T-helper 17 cell (primary cell): ENCODE measurements at places on chromosomes 5 and 9.

- DNase-seq: no peak
Observed at GRCh38 chr5:149781612-149782011, 51.5 kb downstream of the PPARGC1B start.

- DNase-seq: no peak
Observed at GRCh38 chr5:104412649-104413240, 850.2 kb upstream of the NUDT12 start.

DNA sequence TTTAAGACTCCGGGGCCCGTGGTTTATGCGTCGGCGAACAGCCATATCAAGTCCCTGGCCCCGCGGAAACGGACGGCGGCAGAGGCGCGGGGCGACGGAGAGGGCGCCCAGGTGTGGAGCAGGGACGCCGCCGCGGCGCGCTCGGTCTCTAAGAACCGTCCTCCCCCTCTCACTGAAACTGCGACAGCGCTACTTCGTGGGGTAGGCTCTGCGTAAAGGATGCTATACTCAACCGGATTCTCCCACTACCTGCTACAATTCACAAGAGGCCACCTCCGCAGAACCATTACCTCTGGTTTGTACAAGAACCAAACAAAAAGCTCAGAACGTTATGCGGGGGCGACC is 404 bp downstream of the MRNIP start:
- DNase-seq: peak; percentile 36

DNA sequence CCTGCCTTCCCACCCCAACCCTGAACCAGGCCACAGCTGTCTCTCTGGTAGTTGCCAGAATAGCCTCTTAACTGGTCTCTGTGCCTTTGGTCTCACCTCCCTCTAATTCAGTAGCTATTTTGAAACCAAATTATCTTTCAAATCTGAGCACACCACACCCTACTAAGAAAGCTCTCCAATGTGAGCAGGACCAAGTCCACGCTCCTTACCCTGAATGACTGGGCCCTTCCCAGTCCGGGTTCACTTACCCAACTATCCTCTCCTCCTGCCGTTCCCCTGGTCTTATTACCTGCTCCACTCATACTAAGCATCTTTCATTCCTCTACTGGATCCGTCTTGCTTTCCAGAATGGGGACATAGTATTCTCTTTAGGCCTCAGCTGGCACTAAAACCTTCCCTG is 16.8 kb downstream of the ANKH start:
- no peak for DNase-seq

DNA sequence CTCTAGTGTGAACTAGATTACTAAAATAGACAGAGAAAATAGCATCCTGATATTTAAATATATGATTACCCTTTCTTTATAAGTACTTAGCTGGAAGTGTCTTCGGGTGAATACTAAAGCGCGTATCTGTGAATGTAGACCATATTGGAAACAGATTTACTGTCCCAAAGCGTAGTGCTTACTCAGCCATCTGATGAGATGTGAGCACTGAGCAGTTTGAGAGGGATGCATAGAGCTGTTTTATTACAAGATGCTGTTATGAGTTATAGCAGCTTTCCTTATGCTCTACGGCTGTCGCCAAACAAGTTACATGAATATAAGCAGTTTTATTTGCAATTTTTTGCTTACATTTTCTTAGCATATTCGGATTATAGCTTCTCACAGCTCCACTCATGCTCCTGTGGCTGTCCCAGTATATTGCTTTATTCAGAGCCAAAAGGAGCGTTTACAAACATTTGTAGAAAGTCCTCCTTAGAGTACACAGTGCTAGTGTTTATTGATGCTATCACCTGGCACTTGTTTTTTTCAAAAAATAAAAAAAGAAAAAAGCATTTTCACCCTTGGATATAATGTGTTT is 981.4 kb upstream of the WWC1 start:
- DNase-seq: no peak

DNA sequence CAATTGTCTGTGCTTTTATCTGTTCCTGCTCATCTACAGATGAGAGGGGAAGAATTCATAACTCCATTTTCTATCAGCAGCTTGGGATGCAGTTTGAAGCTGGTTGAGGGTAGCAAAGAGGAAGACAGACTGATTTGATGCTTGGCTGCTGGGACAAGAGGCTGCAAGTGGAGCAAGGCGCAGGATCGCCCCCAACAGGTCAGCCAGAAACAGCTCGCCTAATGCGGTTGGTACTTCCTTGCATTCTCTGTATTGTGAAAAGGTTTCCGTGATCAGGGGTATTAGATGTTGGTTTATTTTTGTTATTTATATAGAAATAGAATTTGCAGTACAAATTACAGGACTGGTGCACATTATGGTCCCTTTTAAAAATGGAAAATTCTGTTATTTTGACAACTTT is 40.6 kb downstream of the ZNF883 start:
- no peak for DNase-seq

- no peak for DNase-seq
Observed at GRCh38 chr9:35771534-35771933, 17.5 kb upstream of the MSMP start.

GRCh38 chr5:170148430-170149205 is 42.9 kb downstream of the FOXI1 start:
- no peak for DNase-seq

DNA sequence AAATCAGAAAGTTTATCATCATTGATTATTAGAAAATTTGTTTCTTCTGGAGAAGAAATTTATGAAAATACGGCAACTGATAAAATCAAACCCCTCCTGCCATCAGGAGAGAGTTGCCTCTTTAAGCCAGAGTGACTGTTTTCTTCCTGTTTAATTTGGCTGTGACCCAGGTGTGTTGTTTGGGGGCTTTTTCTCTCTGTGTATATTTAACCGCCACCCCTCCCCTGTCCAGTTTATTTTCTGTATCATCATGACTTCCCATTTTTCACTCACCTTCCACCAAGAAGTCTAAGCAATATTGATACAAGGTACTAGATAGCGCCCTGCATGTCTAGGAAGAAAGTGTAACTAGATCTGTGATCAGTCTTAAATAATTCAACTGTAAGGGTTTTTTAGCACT is 50.1 kb downstream of the FAM78A start:
- DNase-seq: no peak

GRCh38 chr5:97728920-97729319 is 545.9 kb upstream of the RIOK2 start:
- no peak for DNase-seq

DNA sequence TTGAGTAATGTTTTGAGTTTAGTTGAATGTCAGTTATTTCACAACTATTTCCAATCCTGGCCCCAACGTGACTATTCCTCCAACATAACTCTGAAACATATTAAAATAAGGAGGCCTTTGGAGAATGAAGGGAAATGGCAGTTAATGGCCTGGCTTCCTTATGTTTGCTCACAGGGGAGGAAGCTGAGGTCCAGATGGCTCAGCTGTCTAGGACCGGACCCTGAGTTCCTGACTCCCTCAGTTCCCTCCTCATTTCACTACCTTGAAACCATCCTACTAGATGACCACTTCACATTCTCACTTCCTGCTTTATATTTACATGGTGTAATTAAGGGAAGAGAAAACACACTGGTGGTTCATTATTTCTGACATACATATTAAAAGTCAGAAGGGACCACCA is 6.6 kb downstream of the OTULINL start:
- no peak for DNase-seq

DNA sequence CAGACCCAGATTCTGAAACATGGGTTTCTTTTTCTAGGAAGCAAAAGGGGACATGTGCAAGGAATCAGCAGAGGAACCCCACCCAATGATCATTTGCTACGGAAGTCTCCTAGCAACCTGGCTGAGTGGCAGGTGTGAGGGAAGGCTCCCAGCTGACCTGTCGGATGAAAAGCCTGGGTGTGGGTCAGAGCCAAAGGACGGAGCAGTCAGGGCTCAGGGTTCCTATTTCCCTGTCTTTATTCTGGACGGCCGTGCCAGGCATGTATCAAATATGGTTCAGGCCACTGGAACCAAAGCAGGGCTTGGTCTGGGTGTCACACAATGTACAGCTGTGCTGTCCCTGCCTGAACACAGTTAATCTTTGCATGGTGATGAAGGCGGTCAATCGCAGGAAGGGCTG is 20.1 kb downstream of the STK10 start:
- DNase-seq: no peak

GRCh38 chr5:16345454-16345853 is 120.1 kb downstream of the ZNF622 start:
- DNase-seq: no peak

DNA sequence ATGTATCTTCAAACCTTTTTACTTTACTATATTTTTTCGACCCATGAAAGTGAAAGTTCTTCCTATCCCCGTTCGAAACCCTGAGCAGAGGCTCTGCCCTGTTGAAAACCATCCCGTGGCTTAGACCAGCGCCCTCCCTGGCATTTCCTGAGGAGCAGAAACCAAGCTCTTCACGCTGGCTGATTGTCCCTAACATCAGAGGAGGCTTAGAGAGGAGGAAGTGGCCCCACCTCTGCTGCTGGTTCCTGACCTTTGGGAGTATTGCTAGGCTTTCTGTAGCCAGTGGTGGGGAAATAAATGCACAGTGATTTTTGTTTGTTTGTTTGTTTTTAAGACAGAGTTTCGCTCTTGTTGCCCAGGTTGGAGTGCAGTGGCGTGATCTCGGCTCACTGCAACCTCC is 4.2 kb upstream of the PTGES start:
- no peak for DNase-seq

- no peak for DNase-seq
Observed at GRCh38 chr5:81097713-81098112, 135.4 kb upstream of the CKMT2 start.

DNA sequence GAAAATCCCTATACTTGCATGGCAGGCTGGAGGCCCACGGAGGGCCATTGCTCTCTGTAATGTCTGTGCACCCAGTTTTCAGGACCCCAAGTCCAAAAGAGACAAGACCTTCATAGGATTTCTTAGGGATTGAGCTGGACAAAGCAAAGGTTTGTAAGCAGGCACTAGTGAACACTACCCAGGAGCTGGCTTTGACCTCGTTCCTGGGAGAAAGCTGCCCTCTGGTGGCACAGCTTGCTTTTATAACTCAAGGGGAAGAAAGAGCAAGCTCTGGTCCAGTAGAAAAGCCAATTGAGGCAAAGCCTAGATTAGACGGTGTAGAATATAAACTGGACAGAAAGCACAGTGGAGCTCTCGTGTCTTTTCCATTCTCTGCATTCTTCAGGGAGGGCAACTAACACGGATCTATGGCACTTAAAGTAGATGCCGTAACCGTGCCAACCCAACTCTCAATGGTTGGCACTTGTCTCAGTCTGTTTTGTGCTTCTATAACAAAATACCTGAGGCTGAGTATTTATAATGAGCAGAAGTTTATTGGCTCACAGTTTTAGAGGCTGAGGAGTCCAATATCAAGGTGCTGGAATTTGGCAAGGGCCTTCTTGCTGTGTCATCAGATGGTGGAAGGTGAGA is 7.9 kb downstream of the GABRP start:
- DNase-seq: no peak

DNA sequence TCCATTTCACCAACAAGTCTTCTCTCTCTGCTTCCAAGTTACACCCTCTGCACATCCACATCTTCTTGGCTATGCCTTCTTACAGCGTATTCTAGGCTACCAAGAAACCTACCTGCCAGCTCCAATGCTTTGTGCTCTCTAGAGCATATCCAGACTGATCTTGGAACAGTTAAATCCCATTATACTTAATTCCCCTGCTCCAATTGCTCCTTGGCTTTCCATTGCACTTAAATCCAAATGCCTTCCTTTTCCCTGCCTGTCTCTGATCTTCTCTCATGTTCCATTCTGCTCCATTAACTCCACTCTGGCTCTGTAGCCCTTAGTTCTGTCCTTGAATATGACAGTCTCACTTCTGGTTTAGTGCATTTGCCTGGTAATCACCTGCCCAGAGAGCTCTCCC is 322.4 kb downstream of the LRRC70 start:
- DNase-seq: no peak

- DNase-seq: no peak
Observed at GRCh38 chr9:92529124-92529523, 6.7 kb downstream of the ECM2 start.

- no peak for DNase-seq
Observed at GRCh38 chr5:53923961-53924360, 363.5 kb downstream of the NDUFS4 start.

GRCh38 chr9:289121-289520 is 74.5 kb downstream of the DOCK8 start:
- no peak for DNase-seq

- no peak for DNase-seq
Observed at GRCh38 chr5:93717162-93717561, 24.2 kb downstream of the POU5F2 start.

- DNase-seq: no peak
Observed at GRCh38 chr9:109771796-109772531, 8.0 kb upstream of the PALM2AKAP2 start.

GRCh38 chr5:1038417-1039209 is 30.0 kb downstream of the NKD2 start:
- no peak for DNase-seq

DNA sequence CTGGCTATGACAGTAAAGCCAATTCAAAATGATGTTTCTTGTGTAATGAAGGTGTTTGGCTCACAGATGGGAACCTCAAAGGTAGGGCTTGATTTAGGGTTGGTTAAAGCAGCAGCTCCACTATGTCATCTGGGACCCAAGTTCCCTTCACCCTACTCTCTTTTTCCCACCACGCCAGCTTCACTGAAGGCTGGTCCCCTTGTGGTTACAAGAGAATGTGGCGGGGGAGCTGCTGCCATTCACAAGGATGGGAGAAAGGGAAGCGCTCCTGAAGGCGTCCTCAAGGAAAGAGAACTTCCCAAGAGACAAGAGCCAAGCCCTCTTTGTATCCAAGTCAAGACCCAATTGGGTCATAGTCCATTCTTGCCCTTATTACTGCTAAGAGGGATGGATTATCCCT is 72.7 kb downstream of the NTRK2 start:
- DNase-seq: no peak

GRCh38 chr9:3285365-3286161 is 240.2 kb downstream of the RFX3 start:
- DNase-seq: no peak

- no peak for DNase-seq
Observed at GRCh38 chr9:86099701-86100364, 475 bp upstream of the GOLM1 start.

DNA sequence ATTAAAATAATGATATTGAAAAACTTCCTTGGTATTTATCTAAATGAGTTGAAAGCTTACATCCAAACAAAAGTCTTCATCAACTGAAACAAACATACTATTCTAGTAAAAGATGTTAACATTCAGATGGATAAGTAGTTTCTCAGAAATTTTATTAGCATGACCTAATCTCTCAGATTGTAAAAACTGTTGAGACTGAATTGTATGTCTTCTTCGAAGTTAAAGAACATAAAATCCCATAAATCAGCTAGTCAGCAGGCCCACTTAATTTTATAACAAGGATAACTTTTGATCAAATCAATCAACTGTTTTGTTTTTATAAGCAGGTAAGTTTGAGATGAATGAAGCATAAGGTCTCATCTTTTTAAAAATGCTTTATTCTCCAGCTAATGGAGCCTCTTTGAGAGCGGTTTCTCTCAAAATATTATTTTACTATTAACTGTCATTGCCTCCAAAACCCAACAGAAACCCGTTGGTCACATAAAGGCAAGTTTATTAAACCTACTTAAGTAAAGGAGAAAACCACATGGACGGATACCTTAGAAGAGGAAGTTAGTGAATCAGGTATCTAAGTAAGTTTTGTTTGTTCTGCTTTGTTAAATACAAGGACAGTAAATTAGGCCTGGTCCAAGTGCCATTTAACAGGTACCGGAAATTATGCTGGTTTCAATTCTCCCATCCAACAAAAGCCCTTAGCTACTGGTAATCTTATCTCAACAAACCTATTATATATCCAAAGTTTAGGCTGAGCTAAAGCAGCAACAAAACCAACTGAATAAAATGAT is 457.0 kb downstream of the PDE4D start:
- DNase-seq: no peak

- DNase-seq: no peak
Observed at GRCh38 chr5:78727786-78728761, 79.5 kb upstream of the LHFPL2 start.
